ENCODE measurements at places on chromosomes 3 and 15.

- DNase-seq: no peak
Observed at GRCh38 chr3:132351222-132351806, 34.1 kb downstream of the ACP3 start.

GRCh38 chr3:196344663-196345062, 6.5 kb upstream of the TM4SF19 start:
- DNase-seq: no peak

DNA sequence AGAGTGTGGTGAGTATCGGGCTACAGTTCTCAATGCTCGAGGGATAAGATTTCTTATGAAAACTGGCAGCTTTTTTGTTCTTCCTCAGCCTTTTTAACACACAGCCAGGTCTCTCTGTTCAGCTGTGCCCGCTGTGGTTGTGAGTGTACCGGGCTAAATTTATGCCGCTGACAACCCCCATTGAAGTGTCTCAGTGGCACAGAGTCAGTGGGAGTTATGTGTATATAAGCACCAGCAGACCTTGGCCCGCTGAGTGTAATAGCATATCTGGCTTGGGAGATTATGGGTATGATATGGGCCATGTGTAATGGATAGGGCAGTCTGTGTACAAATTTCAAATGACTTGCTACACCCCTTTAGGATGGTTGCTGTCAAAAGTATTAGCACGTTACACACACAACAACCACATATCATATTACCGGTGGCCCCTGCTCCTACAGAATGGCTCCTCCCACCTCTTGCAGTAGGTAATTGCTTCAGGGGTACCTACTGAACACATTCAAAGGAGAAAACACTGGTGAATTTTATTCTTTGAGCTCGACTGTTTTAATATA, 26.9 kb upstream of the NR2F2 start:
- DNase-seq: no peak

GRCh38 chr15:70608144-70608543, 155.2 kb downstream of the UACA start:
- DNase-seq: no peak

DNA sequence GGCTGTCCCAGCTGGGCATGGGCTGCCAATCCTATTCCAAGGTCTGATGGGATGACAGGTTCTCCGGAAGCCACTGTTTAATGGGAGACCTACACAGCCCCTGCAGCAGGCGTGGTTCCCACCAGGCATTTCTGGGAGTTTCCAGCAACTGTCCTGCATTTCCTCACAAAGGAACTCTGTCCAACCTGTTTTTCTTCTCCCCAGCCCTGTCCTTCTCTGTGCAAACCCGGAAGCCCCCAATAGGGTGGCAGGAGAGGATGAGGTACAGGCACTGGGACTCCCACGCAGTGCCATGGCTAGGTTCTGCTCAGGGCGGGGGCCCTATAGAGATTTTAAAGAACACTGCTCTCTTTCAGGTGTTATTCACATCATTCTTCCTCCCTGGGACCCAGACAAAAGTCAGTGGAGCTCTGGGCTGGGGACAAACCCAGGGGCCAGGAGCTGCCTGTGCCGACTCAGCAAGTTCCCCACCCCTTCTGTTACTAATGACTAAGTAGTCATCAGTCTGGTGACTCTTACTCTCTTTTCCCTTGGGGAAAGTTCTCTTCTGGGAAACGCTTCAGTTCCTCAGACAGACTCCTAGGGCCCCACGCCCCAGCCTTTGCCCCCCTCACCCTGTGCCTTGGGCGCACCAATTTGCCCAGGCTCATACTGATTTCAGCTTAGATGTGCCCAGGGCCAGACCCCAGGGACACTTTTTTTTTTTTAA, 97.7 kb downstream of the CD47 start:
- no peak for DNase-seq

- no peak for DNase-seq
Observed at GRCh38 chr3:189516039-189516438, 115.2 kb upstream of the TP63 start.

DNA sequence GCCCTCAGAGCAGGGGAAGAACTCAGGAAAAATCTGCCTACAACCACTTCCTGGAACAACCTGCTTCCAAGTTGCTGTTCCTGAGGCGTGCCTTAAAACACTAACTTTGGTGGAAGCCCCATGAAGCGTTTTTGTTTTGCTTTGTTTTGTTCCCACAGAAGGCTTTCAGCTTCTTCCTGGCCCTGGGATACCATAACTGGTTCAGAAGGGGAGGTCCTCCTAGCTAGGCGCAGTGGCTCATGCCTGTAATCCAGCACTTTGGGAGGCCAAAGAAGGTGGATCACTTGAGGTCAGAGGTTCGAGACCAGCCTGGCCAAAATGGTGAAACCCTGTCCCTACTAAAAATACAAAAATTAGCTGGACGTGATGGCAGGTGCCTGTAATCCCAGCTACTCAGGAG, 1.2 kb upstream of the IP6K1 start:
- no peak for DNase-seq

DNA sequence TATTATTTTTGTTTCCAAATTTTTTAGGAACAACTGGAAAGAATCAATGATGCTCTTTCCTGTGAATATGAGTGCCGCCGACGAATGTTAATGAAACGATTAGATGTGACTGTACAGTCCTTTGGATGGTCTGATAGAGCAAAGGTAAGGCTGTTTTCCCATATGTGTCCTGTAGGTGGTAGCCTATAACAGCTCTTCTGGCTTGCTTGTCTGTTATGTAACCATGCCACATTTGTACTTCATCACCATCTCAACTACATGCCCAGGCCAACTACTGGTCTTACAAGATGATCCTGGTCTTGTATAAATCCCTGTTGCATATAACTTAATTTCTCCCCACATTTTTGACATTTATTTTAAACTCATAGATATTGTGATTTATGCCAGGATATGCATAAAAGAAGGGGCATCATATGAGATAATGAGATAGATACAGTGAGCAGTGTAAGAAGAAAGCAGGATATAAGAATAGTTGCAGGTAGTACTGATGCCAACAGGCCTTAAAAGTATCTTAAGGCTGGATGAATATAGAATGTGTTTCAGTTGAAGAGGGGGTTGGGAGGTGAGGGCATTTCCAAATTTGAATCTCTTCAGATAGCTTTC, 20.3 kb downstream of the FAM98B start:
- DNase-seq: no peak

GRCh38 chr3:38740537-38740936, 75.5 kb downstream of the SCN10A start:
- DNase-seq: no peak

DNA sequence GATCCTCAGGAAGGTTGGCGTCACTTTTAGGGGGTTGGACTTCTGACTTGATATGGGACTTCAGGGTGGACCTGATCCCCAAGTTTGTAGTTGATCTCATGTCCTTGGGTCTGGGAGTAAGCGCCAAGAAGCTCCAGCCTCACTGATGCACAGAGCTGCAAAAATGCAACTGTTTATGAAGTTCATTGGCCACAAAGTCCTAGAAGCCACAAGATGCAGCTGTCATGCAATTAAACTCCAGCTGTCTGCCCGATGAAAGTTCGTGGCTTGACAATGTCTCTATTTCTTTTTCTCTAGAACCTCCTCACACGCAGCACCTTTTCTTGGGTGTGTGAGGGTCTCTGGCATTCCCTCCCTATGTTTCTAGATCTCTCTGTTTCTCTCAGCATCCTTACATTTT, 9.2 kb upstream of the ACAN start:
- no peak for DNase-seq

- no peak for DNase-seq
Observed at GRCh38 chr3:107283948-107284347, 93.3 kb upstream of the CCDC54 start.

- DNase-seq: no peak
Observed at GRCh38 chr3:97885931-97886824, 64.4 kb downstream of the CRYBG3 start.

DNA sequence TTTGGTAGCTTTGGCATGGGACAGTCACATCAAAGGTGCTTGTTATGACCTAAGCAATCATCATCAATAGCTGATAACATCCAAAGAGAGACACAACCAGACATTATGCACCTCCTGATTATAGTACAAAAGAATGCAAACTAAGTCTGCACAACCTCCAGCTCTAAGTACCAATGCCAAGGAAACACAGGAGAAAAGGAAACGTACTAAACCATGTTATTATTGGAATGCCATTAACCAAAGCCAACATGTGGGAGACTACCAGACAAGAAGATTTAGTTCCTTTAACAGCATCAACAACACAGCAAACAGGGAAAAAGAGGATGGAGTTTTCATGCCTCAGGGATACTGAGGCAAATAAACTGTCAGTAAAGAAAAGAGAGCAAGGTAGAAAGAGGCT, 61.4 kb downstream of the CD47 start:
- no peak for DNase-seq

DNA sequence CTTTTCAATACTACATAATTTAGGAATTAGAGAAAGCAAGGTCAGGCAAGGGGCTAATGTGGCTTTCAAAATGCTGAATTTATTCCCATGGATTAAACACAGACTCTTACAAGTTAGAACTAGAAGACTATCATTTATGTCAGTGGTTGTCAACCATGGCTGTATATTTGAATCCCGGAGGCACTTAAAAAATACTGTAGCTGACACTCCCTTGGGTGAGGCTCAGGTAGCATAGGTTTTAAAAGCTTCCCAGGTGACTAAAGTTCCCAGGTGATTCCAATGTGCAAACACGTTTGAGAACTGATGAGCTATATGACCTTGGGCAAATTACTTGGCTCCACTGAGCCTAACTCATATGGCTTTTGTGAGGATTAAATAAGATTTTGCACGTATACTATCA, 29.6 kb downstream of the AAGAB start:
- no peak for DNase-seq

DNA sequence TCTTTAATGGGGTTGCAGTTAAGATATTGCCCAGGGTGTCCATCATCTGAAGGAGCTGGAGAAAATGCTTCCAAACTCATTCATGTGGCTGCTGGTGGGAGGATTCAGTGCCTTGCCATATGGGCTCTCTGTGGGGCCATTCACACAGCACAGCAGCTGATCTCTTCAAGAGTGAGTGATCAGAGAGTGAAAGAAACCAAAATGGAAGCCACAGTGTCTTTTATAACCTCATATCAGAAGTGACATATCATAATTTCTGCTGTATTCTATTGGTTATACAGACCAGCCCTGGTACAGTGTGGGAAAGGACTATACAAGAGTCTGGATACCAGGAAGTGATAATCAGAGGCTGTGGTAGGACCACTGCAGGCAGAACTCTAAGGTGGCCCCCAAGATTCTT, 33.6 kb downstream of the HHLA2 start:
- DNase-seq: no peak

GRCh38 chr15:69553686-69554085, 101.1 kb downstream of the RPLP1 start:
- DNase-seq: no peak

DNA sequence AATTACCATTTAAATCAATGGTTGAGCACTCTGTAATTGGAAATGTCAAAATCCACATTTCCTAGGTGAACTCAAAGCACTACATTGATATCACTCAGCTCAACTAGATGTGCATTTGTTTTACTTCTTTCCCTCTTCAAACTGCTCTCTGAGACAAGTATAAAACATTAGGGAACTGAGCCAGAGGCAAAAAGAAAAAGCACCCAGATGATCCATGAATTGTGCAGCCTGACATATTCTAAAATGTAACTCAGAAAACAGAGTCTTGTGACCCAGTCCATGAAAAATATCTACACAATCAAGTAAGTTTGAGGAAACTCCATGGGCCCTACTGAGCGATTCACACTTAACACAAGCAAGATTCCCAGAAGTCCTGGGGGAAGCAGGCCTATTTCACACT, 9.8 kb downstream of the SRGAP3 start:
- DNase-seq: no peak

DNA sequence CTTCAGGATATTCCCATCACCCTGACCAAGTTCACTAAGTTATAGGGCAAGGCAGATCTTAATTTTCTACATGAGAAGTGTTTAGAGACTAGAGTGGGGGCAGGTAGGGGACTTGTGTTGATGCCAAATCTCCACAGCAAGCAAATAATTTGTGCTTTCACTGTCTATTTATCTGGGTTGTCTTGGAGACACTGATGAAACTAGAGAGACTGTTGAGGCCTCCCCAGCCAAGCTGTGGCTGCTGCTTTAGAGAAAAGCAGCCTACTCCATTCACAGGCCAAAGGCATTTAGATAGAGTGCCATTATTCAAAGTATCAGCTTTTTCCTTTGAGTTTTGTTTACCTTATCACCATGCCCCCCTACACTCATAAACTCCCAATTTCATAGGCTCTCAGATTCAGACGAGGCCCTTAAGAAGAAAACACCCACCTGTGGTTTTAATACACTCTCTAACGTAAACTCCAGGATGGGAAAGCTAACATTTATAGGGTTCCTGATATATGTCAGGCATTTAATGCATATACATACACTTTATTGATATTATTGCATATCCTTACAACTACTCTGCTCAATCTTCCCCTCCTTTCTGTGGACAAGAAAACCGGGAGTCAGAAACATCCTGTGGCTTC, 130.4 kb upstream of the FOXB1 start:
- DNase-seq: no peak

- no peak for DNase-seq
Observed at GRCh38 chr3:27220166-27220565, 149.0 kb downstream of the NEK10 start.

DNA sequence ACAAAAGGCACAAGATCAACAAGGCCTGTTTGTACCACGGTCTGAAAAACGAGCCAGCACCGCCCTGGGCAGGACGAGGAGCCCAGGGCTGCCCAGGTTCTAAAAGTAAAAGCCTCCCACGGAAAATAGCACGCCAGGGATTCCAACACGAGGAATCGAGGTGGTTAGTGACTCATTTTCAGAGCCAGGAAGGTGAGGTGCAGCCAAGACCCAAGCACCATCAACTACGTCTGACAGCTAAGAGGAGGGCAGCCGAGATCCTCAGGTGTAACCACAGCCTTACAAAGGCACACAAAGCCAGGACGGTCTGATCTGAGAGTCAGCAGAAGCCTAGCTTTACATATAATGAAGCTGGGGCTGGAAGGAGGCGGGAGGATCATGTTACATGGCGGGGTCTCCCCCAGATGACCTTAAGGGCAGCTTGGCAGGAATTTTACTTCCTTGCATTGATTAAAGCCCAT, 52.5 kb downstream of the ATP10A start:
- no peak for DNase-seq

DNA sequence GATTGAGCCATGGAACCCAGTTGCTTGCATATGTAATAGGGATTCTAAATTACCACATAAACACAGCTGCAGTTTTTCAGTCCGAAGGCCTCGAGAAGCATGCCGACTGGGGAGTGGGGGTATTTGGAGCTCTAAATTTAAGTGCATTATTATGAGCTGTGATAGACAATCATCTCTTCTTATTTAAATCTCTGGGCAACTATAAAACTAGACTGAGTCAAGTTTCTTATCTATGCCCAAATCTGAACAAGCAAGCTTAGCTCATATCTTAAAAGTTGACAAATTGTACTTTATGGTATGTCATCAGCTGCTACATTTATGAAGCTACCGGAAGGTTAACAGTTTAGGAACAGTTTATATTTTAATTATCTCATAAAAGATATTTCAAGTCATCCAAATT, 19.5 kb upstream of the THRB start:
- no peak for DNase-seq

GRCh38 chr3:134260987-134261386, 10.3 kb upstream of the RYK start:
- no peak for DNase-seq

- DNase-seq: no peak
Observed at GRCh38 chr3:146803745-146804144, 198.6 kb upstream of the PLSCR5 start.
